ENCODE measurements at places on chromosomes 16 and 17.

GRCh38 chr17:8287651-8288335 lies 677 bp upstream of the RANGRF start:
- peak; percentile 21 for DNase-seq

DNA sequence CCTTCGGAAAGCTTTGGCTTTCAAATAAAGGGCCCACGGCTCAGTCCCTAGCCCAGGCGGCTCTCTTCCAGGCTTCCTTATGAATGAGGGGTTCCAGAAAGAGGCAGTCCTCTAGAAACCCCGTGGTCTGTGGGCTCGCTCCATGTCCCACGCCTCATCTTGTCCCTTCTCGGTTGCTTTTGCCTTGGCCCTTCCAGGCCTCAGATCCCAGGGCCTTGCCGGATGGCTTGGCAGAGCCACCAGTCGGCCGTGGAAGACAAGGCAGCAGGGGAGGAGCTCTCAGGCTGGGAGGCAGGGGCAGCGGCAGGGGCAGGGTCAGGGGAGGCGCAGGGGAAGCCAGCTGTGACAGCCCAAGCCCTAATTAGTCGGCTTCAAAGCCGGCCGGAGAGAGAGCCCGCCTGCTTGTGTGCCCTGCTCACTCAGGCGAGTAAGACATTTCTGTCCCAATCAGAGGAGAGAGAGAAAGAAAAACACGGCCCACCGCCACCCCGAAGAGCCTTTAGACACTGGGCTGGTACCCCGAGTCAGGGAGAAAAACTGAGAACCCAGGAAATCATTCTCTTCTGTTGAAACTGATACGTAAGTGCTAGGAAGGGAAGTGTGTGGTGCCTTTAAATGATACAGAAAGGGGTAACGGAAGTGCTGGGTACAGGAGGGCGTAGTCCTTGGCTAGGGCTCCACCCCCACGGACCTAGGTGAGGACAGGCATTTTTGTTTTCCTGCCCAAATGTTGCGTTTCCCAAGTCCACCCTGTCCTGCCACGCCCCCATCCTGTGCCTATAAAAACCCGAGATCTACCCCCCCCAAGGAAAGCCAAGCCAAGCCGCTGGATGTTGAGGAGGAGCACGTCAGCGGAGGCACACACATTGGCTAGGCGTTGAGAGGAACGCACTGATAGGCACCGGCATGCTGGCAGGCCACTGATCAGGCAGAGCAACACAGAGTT lies 27.8 kb upstream of the MEIOC start:
- peak; percentile 63 for DNase-seq

DNA sequence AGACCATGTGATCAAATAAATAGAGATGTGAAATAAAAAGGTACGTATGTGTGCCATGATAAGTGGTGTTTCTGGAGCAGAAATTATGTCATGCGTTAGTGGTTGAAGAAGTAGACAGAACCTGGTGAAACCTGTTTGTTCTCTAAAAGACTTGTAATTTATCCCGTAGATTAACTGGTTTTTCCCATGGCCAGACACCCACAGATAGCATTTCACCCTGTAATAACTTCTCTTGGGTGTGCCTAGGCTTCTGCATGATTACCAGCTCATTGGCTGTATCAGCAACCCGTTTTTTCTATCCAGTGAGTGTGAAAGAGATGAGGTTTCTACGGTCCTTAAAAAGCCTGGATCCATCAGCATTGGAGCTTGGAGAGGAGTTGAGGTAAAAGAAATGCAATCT lies 471.3 kb downstream of the NPIPA7 start:
- no peak for DNase-seq

- DNase-seq = no peak
These were observed 83.7 kb downstream of the NCOR1 start for GRCh38 chr17:16131593-16131992.

DNA sequence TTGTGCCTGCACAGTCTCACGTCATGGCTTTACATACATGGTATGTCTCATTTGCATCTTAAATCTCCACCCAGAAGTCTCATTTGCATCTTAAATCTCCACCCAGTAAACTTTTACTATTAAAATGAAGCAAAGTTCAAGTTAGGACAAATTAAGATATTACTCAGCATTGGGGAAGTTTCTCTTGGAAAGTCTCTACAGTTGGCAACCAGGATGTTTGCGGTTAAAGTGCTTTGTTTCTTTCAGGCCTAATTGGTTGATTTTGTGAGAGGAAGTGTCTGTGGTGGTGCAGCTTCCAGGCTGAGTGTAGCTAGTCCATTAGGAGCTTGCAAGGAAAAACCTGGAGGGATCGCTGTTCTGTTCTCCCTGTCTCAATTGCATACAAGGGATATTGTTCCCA lies 1373.3 kb upstream of the GOT2 start:
- DNase-seq = no peak

DNA sequence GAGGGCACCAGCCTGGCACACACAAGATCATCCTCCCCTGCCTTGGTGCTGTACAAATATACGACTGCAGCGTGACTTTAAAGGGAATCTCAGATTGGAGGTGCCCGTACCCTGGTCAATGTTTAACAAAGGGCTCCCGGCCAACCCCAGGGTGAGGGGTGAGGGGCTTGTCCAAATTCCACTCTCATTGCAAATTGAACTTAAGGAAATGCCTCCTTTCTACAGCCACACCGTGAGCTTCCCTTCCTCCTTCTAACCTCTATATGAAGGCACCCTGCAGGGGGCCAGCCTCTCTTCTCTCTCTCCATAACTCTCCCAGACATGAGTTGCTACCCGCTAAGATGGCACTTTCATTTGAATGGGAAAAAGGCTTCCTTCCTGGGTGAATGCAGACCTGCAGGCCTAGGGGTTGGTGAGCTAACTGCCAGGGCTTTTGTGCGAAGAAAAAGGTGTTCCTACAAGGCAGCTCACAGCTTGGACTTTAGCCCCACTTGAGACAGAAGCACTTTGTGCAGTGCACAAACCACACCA lies 76.6 kb downstream of the IRF8 start:
- DNase-seq = no peak

- no peak for DNase-seq
These were observed 241.1 kb downstream of the SOX9 start for GRCh38 chr17:72361892-72362291.

- DNase-seq = no peak
These were observed 29.3 kb downstream of the CRISPLD2 start for GRCh38 chr16:84848986-84849634.

- no peak for DNase-seq
These were observed 264.0 kb downstream of the ENGASE start for GRCh38 chr17:79338604-79339003.

DNA sequence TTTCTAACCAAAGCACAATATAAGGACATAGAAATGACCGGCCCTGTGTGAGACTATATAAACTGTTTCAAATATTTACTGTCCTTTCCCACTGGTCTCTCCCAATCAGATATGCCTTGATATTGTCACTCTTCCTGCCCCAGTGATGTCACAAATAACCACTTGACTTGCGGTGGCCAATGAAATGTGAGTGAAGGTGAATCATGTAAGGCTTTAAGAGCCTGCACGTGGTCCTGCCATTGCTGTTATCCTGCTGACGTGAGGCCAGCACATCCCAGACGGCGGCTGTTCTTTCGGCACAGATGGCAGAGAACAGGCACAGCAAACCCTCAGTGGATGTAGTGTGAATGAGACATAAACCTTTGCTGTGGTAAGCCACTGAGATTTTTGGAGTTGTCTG lies 5.4 kb upstream of the KLHL11 start:
- DNase-seq = no peak

DNA sequence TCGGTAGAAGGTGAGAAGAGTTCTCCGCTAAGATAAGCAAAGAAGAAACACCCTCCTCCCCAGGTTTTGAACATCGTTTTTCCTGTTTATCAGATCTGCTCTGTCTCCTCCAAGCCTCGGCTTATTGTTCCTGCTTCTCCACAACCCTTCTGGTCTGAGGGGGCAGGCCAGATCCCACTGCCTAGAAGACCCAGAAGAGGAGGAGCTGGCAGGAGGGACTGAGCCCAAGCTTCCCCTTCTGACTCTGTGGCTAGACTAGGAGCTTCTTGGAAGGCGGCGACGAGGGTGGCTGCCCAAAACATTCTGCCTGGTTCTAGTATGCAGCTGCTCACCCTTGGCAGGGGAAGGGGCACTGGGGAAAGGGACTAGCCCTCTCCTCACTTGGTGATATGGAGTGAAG lies 5.2 kb upstream of the HOXB5 start:
- no peak for DNase-seq

DNA sequence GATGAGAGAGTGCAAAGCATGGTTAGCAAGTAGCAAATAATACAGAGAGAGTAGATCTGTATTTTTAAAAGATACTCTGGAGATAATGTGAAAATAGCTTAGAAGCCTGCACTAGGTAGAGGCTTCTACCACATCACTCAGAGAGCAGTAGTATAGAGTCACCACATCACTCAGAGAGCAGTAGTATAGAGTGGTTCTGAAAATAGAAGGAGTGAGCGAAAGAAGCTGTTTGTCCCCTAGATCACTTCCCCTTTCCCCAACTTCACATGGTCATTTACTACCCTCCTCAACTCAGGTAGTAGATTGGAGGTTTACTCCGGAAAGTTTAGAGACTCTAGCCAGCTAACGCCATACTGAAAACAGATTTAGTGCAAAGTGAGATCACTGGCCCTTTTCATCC lies 17.1 kb downstream of the DGKE start:
- DNase-seq = no peak

GRCh38 chr17:31497431-31497830 lies 106.0 kb downstream of the RAB11FIP4 start:
- DNase-seq = no peak

GRCh38 chr16:87824991-87825841 lies 44.1 kb downstream of the SLC7A5 start:
- DNase-seq = no peak

DNA sequence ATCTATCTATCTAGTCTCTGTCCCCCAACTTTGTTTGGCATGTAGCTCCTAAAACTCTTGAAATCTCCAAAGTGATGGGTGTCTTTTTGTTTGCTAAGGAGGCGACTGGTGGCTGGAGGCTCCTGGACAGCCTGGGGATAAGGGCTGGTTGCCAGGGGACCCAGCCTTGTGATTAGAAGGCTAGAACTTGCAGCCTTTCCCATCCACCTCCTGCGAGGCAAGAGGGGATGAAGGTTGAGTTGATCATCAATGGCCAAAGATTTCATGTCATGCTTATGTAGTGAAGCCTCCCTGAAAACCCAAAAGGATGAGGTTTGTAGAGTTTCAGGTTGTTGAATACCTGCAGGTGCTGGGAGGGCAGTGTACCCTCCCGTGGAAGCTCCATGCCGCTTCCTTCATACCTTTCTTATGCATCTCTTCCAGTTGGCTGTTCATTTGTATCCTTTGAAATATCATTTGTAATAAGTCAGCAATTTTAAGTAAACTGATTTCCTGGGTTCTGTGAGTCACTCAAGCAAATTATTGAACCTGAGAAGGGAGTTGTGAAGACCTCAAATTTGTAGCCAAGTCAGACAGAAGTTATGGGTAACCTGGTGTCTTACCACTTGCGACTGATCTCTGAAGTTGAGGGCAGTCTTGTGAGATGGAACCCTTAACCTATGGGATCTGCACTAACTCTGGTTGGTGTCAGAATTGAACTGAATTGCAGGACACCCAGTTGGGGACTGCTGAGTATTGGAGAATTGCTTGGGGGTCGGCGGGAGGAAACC lies 202.4 kb downstream of the SEC14L1 start:
- DNase-seq = no peak

DNA sequence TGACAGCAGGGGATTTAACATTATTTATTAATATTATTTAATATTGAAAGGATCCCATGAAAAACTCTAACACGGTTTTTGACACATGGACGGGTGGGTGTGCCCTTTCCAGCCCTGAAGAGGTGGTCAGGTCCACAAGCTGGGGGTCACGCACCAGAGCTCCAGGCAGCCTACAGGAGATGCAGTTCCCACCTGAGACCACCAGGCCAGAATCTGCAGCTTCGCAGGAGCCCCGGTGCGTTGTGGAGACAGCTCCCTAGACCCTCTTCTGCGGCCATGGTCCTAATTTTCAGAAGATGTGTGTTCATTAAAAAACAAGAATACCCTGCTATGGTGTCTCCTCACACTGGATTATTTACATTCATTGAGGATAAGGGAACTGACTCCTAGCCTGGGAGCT lies 331.1 kb downstream of the C16orf95 start:
- no peak for DNase-seq

- no peak for DNase-seq
These were observed 24.7 kb upstream of the CIITA start for GRCh38 chr16:10852286-10852685.

DNA sequence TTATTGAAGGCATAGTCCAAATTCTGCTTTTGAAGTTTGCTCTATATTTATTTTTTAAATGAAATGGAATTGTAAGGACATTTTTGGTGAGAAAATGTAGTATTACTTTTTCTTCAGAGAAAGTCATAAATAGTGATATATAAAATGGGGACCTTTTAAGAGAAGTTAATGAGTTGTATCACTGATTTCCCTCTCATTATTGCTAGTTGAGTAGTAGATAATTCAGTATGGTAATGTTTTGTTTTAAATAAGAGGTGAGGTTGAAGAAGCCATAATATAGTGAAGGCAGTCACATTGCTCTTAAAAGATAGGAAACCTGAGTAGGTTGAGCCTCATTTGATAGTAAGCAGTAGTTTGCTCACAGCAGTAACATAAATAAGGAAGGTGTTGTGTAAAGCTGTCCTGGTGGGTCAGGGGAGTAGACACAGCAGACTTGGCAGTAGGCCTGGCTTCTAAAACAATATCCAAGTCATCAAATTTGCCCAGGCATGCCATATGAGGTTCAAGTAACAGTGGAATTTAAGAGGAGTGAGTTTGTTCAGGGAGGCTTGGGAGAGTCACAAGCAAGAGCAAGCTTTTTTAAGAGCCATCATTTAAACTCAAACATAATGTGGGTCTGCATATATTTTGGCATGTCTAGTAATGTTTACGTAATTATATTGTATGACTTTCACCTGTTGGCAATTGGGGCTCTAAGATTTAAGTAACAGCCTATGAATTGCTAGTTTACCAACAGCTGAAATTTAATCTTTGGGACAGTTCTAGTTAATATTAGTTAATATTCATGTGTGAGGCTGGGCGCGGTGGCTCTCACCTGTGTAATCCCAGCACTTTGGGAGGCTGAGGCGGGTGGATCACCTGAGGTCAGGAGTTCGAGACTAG lies 6.5 kb downstream of the NFATC3 start:
- DNase-seq = peak; percentile 64

DNA sequence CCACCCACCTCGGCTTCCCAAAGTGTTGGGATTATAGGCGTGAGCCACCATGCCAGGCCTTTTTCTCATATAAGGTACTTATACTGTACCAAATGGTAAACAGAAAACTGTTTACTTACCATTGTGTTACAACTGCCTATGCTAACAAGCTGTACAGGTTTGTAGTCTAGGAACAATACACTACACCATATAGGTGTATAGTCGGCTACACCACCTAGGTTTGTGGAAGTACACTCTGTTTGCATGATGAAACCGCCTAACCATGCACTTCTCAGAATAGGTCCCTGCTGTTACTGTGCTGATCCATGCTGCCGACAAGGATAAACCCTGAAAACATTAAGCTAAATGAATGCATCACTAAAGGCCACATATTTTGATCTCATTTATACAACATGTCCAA lies 18.9 kb downstream of the DNAJA2 start:
- no peak for DNase-seq
